ENCODE measurements at places on chromosomes 6 and 20.

DNA sequence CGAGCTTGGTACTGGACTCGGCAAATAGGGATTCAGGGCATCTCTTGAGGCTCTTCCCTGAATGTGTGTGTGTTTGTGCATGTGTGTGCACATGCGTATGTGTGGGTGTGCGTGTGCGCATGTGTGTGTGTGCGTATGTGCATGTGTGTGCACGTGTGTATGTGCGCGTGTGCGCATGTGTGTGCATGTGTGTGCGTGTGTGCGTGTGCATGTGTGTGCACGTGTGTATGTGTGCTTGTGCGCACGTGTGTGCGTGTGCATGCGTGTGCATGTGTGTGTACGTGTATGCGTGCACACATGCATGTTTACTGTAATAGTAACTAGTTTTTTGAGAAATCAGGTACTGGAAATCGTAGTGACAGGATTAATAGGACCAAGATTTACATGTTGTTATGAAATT is 117.7 kb downstream of the SMOC2 start:
- DNase-seq = no peak

DNA sequence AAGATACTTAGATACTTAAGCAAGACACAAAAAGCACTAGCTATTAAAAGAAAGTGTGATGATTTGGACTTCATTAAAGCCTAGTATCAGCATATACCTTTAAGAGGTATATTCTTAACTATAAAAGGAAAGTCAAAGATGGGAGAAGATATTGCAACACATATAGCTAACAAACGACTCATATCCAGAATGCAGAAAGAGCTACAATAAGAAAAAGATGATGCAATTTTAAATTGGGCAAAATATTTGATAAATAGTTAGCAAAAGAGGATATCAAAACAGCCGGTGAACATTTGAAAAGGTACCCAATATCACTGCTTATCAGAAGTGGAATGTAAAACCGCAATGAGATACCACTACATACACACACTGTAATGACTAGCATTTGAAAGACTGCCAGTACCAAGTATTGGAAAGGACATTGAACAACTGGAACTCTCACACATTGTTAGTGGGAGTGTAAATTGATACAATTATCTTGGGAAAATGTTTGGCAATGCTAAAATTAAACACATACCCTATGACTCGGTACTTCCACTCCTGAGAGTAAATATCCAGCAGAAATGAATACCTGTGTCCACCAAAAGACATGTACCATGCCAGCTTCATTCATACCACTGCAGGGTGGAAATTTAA is 25.7 kb downstream of the MUC22 start:
- DNase-seq = no peak

GRCh38 chr20:62804627-62805154 is at the start of gene OGFR:
OGFR (plus strand) TSS chr20:62804835; CDS start chr20:62804860, 25 bp downstream.
- DNase-seq = peak; percentile 62

DNA sequence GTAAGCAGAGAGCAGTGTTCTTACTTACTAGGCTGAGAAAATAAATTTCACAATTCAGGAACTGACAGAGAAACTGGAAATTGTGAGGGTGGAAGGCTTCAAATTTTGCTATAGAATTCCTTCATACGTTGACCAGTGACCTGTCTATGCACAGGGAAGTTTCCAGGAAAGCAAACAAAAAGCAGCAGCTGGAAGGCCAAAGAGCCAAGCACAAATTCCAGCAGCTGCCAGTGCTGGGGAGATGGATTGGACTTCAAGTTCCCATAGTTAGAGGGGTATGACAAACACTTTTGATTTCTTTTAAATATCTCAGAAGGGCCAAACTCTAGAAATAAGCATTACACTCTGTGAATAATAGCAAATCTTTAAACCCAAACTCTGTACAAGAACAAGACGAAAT is 299.1 kb upstream of the KCNQ5 start:
- no peak for DNase-seq

GRCh38 chr6:41074692-41075436 is 2.1 kb downstream of the NFYA start:
- no peak for DNase-seq

DNA sequence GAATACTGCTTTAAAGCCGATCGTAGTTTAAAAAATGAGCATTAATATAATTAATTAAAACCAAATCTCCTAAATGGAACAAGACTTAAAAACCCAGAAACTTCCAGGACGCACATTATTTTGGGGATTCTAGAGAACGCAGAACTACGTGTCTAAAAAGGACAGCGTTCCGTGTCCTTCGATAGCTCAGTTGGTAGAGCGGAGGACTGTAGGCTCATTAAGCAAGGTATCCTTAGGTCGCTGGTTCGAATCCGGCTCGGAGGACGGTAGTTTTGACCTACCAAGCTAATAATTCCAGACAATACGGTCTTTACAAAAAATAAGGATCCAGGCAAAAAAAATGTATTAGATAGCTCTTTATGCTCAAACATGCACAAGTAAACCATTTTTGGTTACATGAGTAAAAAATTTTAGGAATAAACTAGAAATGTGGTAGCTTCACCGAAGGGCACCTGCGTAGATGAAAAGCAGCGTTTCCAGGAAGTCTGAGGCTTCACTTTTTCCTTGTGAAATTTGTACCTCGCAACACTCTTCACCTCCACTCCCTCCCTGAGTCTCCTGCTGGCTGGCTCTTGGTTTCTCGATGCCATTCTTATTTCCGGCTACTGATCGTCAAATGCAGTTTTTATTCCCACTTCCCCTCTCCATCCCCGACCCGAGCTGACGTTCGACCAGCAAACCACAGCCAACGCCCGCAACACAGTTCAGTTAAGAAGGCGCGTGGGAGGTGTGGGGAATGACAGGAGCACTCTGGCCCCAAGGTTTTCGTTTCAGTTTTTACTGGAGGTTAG is 19.6 kb upstream of the ABT1 start:
- no peak for DNase-seq

GRCh38 chr20:23637282-23638221 is at the start of gene CST3:
CST3 (minus strand) TSS chr20:23637955; CDS start chr20:23637862, 93 bp downstream.
- no peak for DNase-seq

GRCh38 chr6:37347670-37348111 is 6.1 kb upstream of the RNF8 start:
- no peak for DNase-seq

GRCh38 chr6:145453376-145453775 is 281.9 kb downstream of the EPM2A start:
- DNase-seq = no peak

DNA sequence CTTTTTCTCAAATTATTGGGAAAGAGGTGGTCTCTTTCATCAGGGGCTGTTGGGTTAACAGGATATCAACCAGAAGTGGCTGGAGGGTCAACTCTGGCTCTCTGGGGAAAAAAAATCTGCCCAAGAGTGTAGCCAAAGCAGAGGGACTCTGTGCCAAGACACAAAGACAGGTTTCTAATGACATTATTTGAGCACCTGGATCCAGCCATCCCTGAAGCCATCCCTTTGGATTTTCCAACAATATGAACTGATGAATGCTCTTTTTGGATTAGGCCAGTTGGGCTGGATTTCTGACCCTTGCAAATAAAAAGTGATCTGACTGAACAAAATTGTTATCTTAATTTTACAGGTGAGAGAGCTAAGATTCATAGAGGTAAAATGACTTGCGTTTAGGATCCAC is 88.7 kb downstream of the KCNB1 start:
- DNase-seq = no peak

- peak; percentile 75 for DNase-seq
These were observed 20.8 kb downstream of the C20orf203 start for GRCh38 chr20:32652739-32653526.

- DNase-seq = no peak
These were observed 787 bp upstream of the CARMIL1 start for GRCh38 chr6:25278261-25278913.

DNA sequence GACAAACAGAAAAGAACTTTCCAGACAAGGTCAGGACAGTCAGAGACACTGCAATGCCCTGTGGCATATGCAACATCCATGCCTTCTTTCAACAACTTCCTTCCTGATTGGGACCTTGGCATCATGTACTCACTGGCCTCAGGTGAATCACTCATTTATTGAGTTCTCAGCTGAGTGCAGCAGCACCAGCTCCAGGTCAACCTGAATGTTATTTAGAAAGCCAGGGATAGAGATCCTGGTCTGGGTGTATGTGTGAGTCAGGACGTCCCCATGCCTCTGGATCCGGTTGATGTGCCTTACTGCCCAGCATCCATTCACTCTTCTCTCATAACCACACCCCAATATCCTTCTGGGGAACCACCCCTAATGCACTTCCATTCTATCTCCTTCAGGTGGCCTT is 54.4 kb downstream of the SNRNP48 start:
- no peak for DNase-seq

- no peak for DNase-seq
These were observed 18.1 kb upstream of the OSER1 start for GRCh38 chr20:44228465-44229258.

GRCh38 chr6:105898286-105898685 is 187.8 kb upstream of the PRDM1 start:
- DNase-seq = no peak

- DNase-seq = no peak
These were observed 859.8 kb downstream of the MAFB start for GRCh38 chr20:39829256-39829655.

DNA sequence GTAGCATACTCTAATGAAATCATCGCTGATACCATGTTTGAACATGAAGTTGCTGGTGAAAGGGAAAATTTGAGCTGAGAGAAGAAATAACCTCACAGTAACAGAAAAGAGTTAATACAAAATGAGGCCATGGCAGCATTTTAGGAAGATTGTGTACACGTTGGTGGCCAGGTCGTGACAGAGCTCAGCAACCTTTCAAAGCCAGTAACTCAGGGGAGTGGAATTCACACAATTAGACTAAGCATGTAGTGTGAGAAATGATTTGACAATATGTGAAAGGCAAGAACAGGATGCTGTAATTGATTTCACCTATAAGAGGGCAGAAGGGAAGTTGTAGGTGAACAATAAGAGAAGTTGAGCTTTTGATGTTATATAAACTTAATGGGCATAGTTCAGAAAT is 246.3 kb downstream of the OGFRL1 start:
- DNase-seq = no peak

DNA sequence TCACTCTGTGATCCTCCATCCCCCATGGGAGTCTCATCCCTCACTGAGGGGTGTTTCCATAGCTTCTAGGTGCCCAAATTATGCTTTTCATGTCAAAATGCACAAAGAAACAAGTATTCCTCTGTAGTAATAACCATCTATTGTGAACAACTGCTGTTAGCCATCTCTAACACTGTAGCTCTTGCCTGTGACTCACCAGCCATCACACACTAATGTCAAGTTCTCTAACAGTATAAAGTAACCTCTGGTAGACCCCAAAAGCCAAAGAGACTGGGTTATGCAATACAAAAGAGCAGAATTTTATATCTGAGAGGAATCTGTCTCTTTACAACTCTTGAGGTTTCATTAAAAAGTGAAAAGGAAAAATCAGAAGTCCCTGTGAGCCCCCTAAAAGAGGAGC is 25.4 kb upstream of the IYD start:
- DNase-seq = no peak

DNA sequence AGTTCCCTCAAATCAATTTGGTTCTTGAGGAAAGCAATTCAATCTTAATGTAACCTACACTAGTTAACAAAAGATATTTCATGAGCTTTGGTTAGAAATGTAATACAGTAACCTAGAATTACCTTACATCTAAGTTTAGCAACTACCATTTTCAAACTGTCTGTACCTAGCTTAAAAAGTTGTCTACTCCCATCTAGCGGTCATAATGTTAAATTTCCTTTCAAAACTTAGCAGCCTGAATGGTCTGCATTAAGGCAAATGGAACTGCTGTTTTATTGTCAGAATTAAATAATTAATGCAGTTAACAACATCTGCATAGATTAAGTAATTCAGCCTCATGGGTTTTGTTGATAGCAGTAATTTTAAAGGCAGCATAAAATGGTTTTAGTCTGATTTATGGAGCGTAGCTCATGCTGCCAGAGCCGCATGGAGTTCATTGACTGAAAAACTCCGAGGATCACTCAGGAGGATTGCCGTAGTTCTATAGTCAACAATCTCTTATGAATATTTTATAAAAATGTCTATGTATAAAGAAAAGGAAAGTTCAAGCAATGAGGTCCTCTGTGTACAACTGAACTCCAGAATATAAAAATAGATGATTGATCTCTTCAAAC is 485.4 kb upstream of the MANEA start:
- no peak for DNase-seq

GRCh38 chr6:33589731-33590530 is 9.9 kb upstream of the BAK1 start:
- DNase-seq = no peak

- no peak for DNase-seq
These were observed 320.9 kb downstream of the UTRN start for GRCh38 chr6:144606083-144606482.

DNA sequence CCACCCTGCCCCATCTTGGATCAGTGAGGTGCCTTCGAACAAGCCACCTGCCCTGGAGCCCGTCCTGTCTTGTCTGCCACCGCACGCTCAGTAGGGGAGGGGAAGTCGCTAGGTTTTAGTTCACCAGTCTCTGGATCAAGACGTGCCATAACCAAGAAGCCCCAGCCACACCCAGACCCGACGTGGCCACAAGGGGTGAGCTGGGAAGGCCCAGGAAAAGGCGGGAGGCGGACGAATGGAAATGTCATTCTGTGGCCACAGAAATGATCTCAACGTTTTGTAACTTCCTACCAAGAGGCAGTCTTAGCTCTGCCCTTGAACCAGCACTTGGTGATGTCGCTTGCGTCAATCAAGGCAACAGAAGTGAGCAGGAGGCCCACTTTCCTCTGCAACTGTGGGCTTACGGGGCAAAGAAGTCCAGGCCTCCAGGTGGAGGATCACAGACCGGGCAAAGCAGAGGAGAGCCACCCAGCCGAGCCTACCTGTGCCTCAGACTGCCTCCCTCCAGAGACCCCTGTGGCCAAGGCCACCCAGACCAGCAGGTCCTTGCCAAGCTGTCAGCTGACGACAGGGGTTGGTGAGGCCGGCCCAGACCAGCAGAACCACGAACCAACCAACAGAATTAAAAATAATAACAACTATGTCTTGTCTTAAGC is 14.5 kb downstream of the GMEB2 start:
- no peak for DNase-seq

- no peak for DNase-seq
These were observed 149.5 kb upstream of the SASH1 start for GRCh38 chr6:148193063-148193680.

DNA sequence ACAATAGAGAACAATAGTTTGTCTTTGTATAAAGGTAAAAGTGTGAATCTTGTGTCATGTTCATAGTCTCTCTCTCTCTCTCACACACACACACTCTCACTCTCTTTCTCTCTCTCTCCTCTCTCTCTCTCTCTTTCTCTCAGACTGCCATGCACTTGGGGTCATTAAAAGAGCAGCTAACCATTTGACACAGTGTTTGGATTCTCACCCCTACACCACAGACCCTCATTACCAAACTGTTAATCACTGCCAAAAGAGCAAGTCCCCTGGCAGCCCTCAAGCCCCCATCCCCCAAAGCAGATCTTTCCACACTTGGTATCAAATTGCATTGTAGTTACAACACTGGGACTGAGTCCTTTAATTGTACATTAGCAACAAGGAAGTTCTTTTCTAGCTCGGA is 305.8 kb upstream of the RSPO3 start:
- DNase-seq = no peak

GRCh38 chr6:72182337-72183246 is 296.2 kb downstream of the RIMS1 start:
- no peak for DNase-seq

- no peak for DNase-seq
These were observed 39.9 kb downstream of the MAPK14 start for GRCh38 chr6:36067374-36068011.
